Right atrium auricular region (tissue), 2 donors: ENCODE measurements at places on chromosomes 7 and 10.

GRCh38 chr10:118587881-118588651, 7.4 kb downstream of the PRLHR start:
- DNase-seq, result no peak

- no peak for DNase-seq
Observed at GRCh38 chr7:39035156-39035555, 57.4 kb downstream of the POU6F2 start.

- no peak for DNase-seq
Observed at GRCh38 chr10:31770307-31770902, 158.2 kb downstream of the ARHGAP12 start.

DNA sequence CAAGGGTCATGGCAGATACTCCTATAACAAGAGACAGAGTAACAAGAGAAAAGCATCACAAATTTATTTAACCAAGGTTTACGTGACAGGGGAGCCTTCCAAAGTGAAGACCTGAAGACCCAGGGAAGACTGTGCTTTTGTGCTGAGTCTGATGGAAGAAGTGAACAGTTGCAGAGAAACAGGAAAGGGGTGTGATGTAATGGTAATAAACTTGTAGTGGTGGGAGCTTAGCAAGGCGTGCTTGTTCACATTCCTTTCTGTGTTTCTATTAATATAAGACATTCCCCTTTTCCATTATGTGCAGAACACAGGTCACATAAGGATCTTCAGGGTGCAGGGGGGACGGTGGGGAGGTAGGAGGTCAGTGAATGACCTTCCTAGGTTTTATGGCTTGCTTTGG, 25.5 kb upstream of the C10orf67 start:
- no peak for DNase-seq

- peak; percentile 72 for DNase-seq
Observed at GRCh38 chr10:22340329-22341189, 4.7 kb upstream of the SPAG6 start.

DNA sequence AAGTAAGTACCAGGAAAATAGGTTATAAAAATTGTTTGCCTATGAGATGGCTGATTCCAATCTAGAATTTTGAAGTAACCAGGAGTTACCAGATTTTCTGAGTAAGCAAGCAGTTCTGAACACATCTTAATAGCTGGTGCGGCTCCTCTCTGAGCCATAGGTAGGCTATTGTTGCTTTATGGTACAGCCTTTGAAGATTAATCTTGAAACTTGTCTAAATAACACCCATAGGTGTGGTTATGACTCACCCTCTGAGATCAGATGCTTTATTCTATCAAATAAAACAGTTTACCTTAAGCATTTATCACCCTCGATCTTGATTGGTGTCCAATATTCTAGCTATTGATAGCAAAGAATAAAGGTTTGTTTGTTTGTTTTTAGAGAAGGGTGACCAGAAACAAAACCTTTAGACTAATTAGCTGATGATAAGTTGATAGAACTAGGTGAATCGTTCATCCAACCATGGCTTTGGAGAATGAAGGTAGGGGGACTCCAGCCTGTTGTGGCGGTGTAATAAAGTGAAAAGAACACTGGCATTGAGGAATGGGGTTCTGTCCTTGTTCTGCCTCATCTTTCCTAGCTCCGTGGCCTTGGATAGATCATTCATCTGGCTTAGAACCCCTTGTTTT, 72.2 kb downstream of the VTI1A start:
- DNase-seq, result no peak

- DNase-seq, result no peak
Observed at GRCh38 chr10:133346413-133346812, 760 bp upstream of the PRAP1 start.

GRCh38 chr10:125538947-125539731, 143.8 kb downstream of the TEX36 start:
- no peak for DNase-seq

GRCh38 chr7:101594790-101595189, 34.3 kb downstream of the MYL10 start:
- no peak for DNase-seq

- no peak for DNase-seq
Observed at GRCh38 chr7:155576900-155577508, 30.6 kb upstream of the CNPY1 start.

DNA sequence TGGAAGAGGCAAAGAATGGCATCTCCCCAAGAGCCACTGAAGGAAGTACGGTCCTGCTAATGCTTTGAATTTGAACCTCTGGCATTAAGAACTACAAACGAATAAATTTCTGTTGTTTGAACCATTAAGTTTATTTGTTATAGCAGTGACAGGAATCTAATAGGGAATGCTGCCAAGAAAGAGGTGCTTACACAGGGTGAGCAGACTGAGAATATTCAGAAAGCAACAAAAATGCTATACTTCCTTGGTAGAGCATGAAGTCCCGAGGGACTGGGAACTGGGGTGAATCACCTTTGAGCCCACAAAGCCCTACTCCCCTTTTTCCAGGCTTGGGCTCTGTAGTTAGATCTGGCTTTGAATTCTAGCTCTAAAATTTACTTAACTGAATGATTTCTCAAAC, 45.0 kb downstream of the PANK1 start:
- no peak for DNase-seq

DNA sequence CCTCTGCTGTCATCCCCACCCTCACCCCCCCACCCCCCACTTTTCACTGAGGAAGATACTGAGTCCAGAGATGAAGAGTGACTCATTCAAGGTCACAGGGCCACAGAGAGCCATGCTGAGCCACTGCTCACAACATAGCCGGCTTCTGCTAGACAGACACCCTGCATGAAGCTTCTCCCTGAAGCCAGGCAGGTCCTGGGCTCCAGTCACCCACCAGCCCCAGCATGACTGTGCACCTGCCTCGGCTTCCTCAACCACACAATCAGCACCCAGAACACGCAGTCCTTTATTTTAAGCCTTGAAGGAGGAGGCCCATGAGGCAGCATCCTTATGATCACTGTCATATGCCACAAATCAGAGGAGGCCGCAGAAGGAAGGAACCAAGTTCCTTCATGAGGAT, 19.2 kb upstream of the PRKAG2 start:
- no peak for DNase-seq

GRCh38 chr10:95328013-95328412, 37.2 kb upstream of the PDLIM1 start:
- no peak for DNase-seq

GRCh38 chr7:134850066-134850465, 70.6 kb downstream of the CALD1 start:
- DNase-seq, result no peak

- DNase-seq, result no peak
Observed at GRCh38 chr7:3806516-3806915, 505.5 kb downstream of the SDK1 start.

GRCh38 chr10:79209340-79209739, 137.9 kb upstream of the PPIF start:
- DNase-seq, result no peak

- DNase-seq, result no peak
Observed at GRCh38 chr7:69173341-69173740, 424.9 kb upstream of the AUTS2 start.

DNA sequence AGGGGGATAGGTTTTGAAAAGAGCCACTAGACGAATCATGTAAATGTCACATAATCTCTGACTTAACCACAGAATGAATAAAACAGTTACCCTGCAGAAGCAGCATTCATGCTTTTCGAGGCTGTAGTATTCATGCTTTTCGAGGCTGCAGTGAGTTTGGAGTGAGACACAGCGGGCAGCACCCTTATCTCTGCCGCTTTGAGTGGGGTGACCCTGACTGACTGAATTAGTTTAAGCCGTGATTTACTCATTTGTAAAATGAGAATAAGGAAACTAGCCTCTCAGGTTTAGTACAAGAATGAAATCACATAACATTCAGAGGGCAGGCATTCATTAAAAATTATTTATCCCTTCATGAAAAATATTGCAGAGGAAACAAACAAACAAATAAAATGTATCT, 92.8 kb upstream of the KMT2C start:
- DNase-seq, result no peak

DNA sequence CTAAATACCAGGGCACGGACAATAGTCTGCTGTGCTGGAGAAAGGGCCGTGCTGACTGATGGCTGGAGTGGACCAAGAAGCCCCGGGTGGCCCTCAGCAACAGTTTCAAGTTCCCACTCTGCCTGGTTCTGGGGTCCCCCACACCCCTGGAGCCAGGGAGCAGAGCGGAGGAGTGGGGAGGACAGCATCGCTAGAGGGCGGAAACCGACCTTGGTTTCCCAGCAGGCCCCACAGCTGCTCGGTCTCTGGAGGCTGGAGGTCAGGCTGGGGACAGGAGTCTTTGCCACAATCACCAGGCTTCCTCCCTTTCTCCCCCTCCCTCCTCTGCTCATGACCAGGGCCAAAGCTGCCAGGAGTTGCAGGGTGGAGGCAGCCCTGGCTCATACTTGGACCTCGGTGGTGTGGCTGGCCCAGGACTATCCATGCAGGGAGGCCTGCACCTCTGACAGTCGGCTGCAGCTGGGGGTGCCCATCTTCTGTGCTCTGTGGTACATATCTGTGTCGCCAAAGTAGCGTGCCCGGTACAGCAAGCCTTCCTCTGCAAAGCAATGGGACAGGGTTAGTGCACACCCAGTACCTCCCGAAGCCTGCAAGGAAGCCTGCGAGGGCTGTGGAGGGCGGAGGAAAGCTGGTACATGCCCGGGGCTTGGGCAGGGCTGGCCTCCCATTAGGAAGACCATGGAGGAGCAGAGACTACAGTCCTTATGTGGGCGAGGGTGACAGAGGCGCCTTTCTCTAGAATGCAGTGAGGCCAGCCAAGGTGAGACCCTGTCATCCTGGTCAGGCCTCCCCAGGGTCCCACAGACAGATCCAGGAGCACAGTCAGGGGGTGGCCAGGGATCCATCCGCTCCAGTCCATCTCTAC, 19.1 kb downstream of the DNAJB12 start:
- peak; percentile 83 for DNase-seq

- DNase-seq, result no peak
Observed at GRCh38 chr10:30573721-30574431, 55.7 kb downstream of the LYZL2 start.

GRCh38 chr7:35375516-35375915, 121.6 kb upstream of the TBX20 start:
- DNase-seq, result no peak

- no peak for DNase-seq
Observed at GRCh38 chr10:30873411-30873810, 158.3 kb downstream of the ZNF438 start.

DNA sequence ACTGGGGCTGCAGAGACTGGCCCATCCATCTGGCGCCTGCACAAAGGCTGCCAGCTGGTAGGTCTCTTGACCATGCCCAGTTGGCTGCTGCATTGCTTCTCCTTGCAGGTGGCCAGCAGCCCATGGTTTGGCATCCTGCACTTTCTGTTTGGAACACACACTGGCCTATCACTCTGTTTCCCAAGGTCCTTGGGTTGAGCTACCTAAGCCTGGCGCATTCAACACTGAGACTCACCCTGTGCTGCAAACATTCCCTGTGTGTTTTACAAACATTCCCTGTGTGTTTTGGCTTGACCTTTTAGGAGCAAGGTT, 55.5 kb downstream of the TACR2 start:
- DNase-seq, result no peak

- DNase-seq, result no peak
Observed at GRCh38 chr7:151008143-151008510, 16.2 kb downstream of the ATG9B start.

DNA sequence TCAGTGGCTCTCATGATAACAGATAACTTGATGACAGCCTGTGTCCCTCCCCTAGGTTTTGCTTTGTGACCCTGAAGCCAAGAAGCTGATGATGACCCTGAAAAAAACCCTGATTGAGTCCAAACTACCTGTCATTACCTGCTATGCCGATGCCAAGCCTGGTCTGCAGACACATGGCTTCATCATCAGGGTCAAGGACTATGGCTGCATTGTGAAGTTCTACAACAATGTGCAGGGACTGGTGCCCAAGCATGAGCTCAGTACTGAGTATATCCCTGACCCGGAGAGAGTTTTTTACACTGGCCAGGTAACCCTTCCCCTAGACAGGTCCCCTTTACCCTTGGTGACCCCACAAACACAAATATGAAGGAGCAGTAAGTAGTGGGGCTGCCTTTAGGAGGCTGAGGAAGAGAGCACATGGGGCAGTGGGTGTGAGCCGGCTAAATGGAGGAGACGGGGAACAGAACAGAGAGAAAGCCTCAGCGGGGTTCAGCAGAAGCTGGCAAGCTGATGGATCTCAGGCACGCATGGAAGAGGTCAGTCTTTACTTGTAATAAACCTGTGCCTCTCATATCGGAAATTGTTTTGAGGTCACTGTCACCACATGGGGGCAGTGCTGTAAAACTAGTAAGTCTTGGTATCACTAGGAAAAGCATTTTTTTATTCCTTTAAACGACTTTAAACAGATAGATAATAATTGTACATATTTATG, 20.2 kb downstream of the PDCD11 start:
- DNase-seq, result peak; percentile 71

DNA sequence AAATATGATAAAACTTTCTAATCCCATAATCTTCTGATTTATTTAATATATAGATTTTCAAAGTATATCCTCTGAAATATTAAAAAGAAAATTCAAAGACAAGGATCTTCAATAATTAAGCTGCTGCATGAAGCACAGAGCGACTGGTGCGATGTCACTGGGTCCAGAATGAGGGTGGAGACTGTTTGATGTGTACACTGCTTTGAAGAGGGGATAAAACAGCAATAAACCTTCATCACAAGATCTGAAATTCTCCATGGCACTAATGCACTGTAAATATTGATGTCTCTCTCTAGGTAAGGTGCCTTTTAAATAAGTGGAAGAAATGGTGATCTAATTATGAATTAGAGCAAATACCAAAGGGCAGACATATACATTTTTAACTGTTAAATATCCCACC, 337.8 kb downstream of the PARD3 start:
- DNase-seq, result no peak

DNA sequence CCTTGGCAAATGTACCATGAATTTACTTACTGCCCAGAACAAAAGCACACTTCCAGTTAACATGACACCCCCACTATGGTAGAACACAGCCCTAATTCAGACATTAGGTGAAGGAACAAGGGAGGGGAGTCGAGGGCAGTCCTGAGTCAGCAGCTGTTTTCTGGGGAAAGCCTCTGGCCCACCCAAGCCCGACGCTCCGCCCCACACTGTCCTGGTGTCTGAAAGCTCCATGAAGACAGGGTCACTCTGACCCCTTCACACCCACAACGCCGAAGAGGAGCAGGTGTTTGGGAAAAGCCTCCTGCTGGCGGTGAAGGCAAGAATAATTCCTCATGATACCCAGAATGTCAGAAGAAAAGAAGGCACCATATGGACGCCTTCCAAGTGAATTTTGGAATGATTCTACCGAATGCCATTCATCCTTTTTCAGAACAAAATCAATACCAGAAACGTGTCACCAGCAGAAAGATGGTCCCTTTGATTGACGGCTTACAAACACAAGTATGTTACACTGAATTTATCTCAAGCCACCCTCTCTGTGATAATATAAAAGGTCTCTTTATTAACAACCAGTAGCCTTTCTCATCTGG, 172.1 kb downstream of the DIP2C start:
- no peak for DNase-seq
